NCI-H2081 treated with DMSO at 0.1 percent for 48 hours (cell line): ENCODE measurements at places on chromosomes 5 and 9.

DNA sequence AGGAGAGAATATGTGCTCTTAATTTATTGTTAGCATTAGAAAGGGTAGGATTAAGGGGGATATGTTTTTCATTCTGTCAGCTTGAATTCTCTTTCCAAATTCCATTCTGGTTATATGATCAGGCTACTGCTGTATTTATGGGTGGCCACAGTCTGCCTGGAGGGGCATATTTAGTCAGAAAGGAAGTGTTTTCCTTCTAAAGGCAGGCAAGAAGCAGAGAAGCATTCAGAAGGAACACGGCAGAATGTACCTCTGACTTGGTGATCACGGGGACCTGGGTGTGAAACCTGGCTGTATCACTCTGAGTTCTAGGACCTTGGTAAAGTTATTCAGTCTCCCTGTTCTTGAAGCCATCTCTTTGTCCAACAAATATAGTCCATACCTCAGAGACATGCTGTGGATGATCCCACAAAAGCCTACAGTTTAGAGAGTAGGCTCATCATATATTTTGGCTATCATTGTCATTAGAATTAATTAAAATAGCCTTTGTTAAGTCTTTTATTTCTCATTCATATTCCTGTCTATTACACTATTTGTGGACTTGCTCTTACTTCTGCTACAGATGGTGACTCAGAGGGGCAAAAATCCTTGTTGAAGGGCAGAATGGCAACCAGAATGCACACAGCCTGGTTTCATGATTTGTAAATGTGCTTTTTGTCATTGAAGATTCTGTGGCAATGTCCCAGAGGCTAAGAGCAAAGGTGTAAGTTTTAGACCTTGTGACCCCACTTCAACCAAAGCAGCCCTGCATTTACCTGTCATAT lies 2.7 kb downstream of the TNC start:
- no peak for DNase-seq

DNA sequence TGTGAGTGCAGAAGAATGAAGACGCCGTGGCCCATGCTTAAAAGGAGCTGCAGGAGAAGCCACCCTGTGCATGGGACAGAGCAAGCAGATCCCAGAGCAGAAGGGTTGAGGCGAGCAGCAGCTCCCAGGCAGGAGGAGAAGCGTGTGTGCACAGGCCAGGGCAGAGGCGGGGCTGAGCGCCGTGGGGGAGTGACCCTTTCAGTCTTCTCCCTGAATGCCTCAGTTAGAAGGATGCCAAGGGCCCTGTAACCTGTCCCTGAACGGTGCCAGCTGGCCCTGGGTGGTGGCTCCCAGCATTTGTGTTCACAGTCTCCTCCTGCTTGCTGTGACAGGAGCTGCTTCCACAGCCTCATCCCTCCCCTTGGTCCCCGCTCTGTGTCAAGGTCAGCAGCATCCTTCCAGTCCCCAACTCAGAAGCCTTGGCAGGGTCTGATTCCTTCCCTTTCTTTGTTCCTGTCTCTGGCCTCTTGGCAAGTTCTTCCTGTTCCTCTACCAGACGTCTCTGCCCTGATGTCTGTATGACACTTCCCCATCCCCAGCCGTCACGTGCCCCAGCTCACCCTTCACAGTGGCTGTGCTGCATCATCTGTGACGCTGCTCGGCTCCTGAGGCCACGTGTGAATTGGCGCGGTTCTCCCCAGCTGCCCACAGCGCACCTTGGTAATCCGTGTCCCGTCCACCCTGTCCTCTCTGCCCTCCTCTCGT lies 5.2 kb downstream of the EXOC3 start:
- no peak for DNase-seq

- no peak for DNase-seq
Observed at GRCh38 chr5:95856501-95856981, 34.0 kb upstream of the GLRX start.

GRCh38 chr9:113350107-113350661 lies 843 bp downstream of the BSPRY start:
- no peak for DNase-seq

DNA sequence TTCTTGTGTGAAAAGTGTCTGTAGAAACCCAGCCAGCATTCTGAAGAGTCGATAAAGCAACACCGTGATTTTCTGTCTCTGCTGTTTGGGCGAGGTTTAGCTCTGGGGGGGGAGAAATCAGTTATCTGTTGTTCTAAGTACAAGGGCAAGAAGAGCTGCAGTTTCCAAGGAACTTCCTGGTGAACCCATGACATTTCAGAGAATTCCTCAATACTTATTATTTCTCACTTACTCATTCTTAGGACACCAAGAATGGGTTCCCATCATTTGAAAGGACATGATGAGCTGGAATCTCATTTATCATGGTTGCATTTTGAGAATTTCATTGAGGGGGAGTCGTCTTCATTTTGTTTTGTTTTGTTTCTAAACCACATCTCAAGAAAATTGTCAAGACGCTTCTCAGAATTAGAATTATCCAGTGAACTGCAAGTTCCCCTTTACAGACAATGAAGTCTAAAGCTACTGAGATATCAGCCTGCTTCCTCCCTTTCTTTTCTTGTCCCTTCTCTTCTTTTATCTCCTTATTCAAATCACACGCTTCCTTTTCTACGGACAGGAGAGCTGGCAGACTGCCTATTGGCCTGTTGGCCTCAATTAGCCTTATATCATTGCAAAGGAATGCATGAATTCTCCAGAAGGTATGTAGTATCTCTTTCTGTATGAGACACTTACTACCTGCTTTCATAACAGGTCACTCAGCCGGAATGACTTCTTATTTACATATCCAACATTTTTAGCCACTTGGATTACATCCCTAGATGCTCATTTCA lies 53.7 kb downstream of the ZNF462 start:
- no peak for DNase-seq

DNA sequence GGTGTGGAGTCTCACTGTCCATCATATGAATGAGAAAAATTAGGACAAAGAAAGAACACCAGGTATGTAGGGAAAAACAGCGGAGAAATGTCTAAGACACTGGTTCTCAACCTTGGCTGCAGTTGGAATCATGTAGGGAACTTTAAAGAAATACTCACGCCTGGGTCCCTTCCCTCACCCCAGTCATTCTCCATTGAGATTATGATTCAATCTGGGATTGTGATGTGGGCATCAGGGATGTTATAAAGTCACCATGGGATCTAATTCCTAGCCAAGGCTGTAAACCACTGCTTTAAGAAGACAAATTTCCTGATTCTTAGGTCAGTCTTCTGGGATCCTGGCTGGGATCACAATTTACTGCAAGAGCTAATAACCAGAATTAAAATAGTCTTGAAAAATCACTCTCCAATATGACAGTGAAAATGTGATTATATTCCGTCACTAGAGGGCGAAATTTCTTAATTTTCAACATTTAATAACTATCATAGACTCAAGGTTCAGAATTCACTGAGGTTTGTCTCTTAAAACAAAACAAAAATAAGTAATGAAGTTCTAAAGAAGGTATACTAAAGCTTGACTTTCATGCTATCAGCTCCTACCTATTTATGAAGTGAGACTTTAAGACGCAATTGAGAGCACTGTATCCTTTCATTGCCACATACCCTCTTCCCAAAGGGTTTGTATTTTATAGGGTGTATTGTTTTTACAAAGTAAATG lies 60.5 kb downstream of the GLDC start:
- DNase-seq = no peak

GRCh38 chr5:139660923-139661814 lies 13.0 kb downstream of the CXXC5 start:
- DNase-seq = no peak

DNA sequence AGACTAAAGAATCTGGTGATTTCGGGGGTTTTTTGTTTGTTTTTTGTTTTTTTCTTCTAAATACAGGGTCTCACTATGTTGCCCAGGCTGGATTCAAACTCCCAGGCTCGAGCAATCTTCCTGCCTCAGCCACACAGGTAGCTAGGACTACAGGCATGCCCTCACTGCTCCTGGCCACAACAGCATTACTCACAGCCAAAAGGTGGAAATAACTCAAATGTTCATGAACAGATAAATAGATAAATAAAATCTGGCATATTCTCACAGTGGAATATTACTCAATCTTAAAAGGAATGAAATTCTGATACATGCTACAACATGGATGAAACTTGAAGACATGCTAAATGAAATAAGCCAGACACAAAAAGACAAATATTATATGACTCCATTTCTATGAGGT lies 19.8 kb upstream of the RAD23B start:
- no peak for DNase-seq
